Stimulated activated effector memory CD8-positive, alpha-beta T cell treated with anti-CD3 and anti-CD28 coated beads, Interleukin-12 subunit alpha, Interleukin-12 subunit beta, amount 100 ng/mL, for 72 hours (primary cell): ENCODE measurements at places on chromosomes 16 and 17.

GRCh38 chr17:79028496-79029326, 4.7 kb downstream of the C1QTNF1 start:
- no peak for DNase-seq

- no peak for DNase-seq
Measured at GRCh38 chr16:53502331-53503269, at the start of gene AKTIP. Gene AKTIP, minus strand, starts transcription at chr16:53503209. Its CDS starts 2,950 bp downstream, at chr16:53500259.

DNA sequence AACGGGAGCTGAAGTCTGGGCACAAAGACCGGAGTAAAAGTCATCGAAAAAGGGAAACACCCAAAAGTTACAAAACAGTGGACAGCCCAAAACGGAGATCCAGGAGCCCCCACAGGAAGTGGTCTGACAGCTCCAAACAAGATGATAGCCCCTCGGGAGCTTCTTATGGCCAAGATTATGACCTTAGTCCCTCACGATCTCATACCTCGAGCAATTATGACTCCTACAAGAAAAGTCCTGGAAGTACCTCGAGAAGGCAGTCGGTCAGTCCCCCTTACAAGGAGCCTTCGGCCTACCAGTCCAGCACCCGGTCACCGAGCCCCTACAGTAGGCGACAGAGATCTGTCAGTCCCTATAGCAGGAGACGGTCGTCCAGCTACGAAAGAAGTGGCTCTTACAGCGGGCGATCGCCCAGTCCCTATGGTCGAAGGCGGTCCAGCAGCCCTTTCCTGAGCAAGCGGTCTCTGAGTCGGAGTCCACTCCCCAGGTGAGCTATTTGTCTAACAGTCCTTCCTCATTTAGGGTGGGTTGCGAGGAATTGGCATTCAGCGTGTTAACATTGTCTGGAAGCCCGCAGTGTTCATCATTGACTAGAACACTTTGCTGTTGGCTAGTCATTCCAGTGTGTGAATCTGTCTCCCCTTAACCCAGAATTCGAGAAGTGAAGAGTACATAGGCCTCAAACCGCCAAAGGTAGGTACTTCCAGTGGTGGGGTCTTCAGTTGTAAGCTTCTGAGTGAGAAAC, 1.5 kb downstream of the CDK12 start:
- no peak for DNase-seq

GRCh38 chr17:69170377-69170776, 28.7 kb upstream of the ABCA6 start:
- no peak for DNase-seq

- DNase-seq, result no peak
Measured at GRCh38 chr17:14693382-14693781, 392.5 kb downstream of the HS3ST3B1 start.

- no peak for DNase-seq
Measured at GRCh38 chr17:16286947-16287562, 66.2 kb downstream of the CENPV start.

GRCh38 chr16:17244872-17245551, 225.7 kb downstream of the XYLT1 start:
- DNase-seq, result no peak

- no peak for DNase-seq
Measured at GRCh38 chr17:78797691-78798585, 15.9 kb upstream of the CYTH1 start.

DNA sequence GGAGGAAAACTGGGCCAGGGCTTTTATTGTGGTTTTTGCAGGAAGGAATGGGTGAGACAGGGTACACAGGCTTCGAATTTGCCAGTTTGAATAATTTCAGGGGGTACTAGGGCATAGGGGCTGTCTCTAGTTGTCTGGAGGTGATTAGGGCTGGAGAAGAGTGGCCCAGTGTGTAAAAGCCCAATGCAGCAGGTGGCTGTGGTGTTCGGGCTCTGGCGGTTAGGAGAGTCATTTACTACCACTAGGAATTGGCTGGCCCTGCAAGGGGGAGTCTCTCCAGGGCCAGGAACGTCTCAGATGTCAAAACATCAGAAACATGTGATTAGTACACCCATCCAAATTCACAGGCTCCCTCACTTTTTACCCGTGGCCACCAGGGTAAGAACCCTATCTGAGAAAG, 50.3 kb downstream of the GINS3 start:
- DNase-seq, result no peak

DNA sequence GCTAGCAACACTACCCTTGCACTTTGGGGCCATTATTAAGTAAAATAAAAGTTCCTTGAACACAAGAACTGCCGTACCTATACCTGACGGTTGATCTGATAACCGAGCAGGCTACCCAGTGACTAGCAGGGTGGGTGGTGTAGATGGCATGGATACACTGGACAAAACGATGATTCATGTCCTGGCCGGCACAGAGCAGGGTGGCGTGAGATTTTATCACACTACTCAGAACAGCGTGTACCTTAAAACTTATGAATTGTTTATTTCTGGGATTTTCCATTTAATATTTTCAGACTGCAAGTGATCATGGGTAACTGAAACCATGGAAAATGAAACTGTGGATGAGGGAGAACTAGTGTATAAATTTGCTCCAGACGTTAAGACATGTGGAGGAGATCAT, 41.0 kb upstream of the MSI2 start:
- no peak for DNase-seq

- no peak for DNase-seq
Measured at GRCh38 chr16:4370570-4371356, 885 bp upstream of the VASN start.

- no peak for DNase-seq
Measured at GRCh38 chr16:1997494-1998359, 8.0 kb downstream of the SYNGR3 start.

GRCh38 chr17:56269556-56270389, 116.5 kb downstream of the ANKFN1 start:
- no peak for DNase-seq

GRCh38 chr17:75088465-75089417, 987 bp downstream of the SLC16A5 start:
- no peak for DNase-seq

GRCh38 chr17:36703860-36704266, 102.5 kb downstream of the MRM1 start:
- peak; percentile 71 for DNase-seq

DNA sequence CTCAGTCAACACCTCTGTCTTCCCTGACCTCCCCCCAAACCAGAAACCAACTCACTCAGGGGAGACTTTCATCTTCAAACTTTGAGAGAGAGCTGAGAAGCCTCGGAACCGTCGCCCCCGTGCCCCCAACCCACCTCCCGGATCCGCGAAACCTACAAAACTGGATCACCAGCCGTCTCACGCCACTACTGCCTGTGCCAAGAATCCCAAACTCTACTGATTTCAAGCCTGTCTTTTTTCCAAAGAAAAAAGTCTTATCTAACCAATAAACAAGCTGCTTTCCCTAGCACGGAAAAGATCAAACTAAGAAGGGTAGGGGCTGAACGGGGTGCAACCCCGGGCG, 2.0 kb downstream of the AXIN2 start:
- no peak for DNase-seq

DNA sequence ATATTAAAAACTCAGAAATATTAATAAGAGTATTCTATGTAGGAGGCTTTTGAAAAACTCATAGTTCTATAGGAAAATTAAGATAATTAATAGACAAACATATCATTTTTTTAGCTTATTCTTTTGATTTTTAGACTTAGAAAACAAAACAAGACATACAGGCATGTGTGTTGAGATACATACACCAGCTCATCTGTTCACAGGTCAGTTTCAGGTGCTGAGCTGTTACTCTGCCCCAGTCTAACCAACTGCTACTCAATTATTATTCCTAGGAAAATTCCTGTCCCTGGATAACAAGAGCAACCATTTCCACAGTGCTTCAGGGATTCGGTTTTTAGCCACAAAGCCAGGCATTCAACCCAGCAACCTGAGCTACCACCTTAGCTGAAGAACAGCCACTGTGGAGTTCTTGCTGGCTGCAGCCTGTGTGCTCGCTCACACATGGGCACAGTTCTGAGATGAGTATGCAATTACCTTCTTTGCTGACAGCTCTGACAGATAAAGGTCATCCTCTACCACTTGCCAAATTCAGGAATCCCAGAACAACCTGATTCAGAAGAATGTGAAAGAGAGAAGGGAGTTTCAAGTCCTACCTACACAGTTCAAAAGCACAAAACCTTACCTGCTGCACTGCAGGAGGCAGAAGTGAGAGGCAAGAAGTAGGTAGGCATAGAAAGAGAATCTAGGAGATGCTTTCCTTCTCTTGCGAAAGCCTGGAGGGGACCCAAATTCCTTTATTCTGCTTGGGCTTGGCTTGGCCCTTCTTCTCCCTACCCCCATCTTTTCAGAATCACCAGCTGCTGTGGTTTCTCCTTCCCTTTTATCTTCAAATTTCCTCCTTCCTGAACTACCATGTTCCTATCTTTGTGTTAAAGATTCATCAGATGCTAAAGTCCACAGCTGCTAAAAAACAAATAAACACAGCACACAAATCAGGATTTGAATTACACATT, 62.7 kb downstream of the TEX2 start:
- DNase-seq, result no peak

- DNase-seq, result no peak
Measured at GRCh38 chr17:15480204-15480603, 12.8 kb upstream of the CDRT4 start.

DNA sequence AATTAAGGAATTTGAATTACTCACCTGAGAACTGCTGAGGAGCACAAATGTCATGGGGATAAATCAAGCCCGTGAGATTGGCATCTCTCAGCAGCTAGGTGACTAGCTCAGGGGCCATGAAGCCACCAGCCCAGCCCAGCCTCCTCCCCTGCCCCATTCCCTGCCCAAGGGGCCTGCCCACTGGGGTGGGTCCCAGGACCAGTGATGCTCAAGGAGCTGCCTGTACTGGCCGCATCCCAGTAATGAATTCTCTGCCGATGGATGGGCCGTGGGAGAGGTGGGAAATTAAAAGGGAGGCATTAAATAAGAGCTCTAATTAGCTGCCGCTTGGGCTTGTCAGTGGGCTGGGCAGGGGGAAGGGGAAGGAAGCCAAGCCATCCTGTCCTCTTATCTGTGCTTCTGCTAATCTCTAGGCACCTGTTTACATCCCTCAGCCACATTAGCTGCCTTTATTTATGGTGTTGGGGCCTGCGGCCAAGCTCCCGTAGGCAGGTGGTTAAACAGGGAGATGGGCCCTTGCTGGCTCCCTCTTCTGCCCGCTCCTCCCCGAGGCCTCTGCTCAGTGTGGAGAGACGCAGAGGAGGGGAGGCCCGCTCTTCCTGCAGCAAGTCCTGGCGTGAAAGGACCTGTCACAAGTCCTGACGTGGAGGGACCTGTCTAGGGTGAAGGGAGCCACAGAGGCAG, 48.8 kb downstream of the PIPOX start:
- no peak for DNase-seq

DNA sequence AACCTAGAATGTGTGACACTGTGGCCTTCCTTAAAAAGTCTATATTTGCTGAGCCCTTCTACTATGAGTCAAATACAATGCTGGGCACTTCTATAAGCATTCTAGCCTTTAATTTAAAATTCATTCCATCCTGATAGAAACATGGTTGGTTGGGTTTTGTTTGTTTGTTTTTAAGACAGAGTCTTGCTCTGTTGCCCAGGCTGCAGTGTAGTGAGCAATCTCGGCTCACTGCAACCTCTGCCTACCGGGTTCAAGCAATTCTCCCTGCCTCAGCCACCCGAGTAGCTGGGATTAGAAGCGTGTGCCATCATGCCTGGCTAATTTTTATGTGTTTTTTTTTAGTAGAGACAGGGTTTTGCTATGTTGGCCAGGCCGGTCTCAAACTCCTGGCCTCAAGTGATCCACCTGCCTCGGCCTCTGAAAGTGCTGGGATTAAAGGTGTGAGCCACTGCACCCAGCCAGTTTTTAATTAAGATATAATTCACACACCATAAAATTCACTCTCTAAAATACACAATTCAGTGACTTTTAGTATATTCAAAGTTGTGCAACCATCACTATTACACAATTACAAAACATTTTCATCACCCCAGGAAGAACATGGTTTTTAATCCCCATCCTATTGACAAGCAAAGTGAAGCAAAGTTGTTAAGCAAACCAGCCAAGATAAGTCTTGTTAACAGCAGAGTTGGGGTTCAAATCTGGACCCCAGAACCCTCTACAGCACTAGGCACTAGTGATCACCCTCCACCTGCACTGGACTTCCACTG, 42.8 kb downstream of the CMTM4 start:
- DNase-seq, result no peak

DNA sequence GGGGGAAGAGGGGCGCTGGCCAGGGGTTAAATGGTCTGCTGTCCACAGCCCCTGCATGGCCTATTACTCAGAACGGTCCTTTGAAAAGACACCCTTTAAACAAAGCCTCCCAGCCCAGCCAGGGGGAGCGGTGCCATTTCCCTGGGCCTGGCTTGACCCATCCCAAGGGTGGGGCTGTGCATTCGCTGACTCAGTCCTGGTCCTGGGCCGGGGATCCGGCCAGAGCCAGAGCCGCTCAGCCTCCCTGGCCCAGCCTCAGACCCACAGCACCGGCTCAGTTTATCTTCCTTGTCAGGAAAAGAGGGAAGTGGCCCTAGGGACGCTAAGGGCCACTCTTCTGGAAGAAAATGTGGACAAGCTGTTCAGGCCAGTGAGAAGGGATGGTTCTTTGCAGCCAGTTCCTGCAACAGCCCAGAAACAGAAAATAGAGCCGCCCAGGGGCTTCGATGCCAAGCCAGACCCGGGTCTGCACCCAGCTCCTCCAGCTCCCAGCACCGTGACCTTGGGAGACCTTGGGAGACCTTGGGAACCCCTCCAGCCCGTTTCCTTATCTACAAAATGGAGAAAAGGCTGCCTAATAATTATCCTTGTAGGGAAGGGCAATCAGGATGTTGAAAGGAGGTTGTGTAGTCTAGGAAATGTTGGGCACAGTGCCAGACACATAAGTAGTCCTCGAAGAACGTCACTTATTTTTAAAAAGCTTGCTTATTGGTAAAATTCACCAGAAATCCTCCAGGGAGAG, 82.5 kb downstream of the ZDHHC7 start:
- DNase-seq, result no peak

GRCh38 chr16:82031116-82032084, 3.7 kb upstream of the HSD17B2 start:
- no peak for DNase-seq

GRCh38 chr17:5194346-5194745, 2.7 kb upstream of the ZNF594 start:
- DNase-seq, result no peak

DNA sequence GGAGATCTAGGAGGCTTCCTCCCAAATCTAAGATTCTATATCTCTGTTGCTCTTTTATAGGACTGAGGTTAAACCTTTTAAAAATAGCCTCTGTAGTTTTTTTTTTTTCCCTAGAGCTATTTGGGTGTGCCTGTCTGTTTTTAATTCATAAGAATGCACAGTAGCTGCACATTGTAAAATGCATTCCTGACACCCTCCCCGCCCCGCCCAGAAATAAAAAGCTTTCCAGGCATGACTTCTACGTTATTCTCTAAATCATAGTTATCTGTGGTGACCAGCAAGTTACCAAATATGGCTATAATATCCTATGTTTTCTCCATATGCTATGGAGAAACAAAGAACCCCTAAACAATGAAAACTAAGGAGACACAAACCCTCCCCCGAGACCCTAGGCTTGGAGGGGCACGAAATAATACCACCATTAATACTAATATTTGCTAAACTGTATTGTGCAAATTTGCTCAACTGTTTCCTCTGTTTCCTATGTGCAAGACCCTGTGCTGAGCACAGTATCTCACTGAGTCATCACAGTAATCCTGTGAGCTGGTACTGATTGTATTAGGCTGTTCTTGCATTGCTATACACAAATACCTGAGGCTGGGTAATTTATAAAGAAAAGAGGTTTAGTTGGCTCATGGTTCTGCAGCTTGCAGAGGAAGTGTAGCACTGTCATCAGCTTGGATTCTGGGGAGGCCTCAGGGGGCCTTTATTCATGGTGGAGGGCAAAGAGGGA, 388.3 kb downstream of the CA10 start:
- DNase-seq, result no peak
